ENCODE measurements at places on chromosomes 12 and 14.

- DNase-seq = peak; percentile 27
Observed at GRCh38 chr14:104735830-104736642, 12.0 kb downstream of the ADSS1 start.

DNA sequence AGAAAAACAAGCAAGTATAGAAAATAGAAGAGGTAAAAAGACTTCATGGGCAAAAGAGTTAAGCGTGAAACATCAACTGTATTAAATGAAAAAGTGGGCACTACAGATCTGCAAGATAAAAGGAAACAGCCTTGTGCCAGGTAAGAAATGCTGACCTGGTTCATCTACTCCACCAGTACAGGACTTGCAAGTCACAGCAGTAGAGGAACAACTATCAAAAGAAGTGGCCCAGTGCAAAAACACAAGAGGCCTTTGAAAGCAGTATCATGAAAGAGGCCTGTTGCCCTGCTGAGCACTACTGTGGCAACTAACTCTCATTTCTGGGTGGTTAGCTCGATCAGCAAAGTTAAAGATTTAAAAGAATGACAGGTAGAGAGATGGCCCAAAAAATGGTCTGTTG lies 10.5 kb downstream of the DHRS7 start:
- no peak for DNase-seq

DNA sequence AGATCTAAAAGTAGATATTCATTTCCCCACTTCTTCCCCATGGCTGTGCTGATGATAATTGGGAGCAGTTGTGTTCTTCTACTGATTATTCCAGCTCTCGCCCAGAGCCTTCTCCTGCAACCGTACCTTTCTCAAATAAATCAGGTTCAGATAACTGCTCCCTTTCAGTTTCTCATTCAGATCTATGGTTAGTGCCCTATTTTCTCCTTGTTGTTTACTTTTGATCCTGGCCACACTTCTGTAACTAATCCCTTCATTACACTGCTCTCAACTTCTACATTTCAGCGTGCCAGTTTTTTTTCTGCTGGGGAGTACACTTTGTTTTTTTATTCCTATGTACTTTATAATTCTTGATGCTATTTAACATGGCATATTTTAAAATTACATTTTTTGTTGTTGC lies 2.8 kb upstream of the STRAP start:
- DNase-seq = no peak

GRCh38 chr12:6084261-6084968 lies 40.1 kb downstream of the VWF start:
- DNase-seq = peak; percentile 93

GRCh38 chr12:123115409-123116121 lies 35.3 kb downstream of the PITPNM2 start:
- no peak for DNase-seq

- DNase-seq = peak; percentile 94
Observed at GRCh38 chr14:23562822-23563472, 4.6 kb downstream of the AP1G2 start.

GRCh38 chr12:71551529-71551928 lies 111.9 kb downstream of the LGR5 start:
- DNase-seq = peak; percentile 26

DNA sequence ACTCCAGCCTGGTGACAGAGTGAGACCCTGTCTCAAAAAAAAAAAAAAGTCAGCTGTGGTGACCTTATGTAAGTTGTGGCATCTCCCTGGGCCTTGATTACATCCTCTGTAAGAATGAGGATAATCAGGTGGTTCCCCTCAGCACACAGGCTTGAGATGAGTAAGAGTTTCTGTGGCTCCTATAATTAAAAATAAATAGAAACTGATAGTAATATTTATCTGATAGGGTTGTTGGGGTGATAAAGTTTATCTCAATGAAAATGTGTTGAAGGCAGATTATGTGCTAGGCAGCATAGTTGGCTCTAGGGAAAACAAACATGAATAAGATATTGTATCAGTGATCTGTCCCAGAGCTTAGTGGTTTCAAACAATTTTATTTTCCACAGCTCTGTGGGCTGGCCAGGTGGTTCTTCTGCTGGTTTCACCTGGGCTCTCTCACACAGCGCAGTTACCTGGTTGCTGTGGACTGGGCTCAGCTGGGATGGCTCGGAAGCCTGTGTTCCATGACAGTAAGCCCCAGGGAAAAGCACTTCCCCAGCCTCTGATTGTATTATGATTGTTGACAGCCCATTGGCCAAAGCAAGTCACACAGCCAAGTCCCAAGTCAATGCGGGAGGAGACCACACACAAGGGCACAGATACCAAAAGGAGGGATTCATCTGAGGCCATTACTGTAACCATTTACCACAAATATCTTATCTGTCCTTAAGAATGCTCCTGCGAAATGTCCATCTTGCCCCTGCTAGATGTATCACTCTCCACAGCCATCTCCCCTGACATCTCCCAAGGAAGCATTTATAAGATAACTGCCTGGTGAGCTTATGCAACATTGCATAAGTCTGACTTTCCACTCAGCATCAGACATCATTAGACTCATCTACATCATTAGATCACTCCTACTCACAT lies 151.7 kb downstream of the NUAK1 start:
- DNase-seq = no peak

GRCh38 chr12:111447571-111448265 lies 42.0 kb downstream of the SH2B3 start:
- DNase-seq = no peak

DNA sequence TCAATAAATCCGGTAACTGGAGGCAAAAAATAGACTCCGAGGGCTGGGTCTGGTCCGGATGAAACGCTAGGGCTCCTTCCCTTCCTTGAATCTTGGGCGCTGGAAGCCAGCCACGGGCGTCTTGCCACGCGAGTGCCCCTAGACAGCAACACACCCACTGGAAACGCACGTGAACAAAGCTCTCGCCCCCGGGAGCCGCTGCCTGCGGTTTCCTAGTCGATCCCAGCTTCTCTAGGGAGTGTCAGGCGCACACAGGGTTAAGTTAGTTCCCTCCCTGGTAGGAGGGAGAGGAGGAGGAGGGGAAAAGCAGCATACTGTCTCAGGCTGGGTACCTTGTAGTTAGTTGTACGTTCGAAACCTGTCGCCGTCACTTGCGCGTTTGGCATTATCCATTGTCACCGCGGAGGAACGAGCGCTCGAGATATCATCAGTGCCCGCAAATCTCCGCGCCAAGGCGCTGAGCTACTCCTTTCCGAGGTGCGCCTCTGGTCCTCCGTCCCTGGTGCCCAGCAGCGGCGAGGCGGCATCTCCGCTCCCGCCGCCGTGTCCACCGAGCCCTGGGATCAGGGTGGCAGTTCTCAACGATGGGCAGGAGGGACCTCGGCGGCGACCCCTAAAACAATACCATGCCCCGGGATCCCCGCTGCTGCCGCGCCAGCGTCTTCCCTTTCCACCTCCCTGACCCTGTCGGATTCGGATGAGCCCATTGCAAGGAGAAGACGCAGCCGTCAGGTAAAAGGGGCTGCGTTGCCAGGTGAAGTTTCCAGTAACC lies at the start of gene FLRT2:
FLRT2 (plus strand) TSS at position 342 of the 772 bp plus-strand sequence. CDS start 91,371 bp downstream, outside the sequence.
- peak; percentile 80 for DNase-seq

- no peak for DNase-seq
Observed at GRCh38 chr14:72341686-72342085, 409.5 kb downstream of the RGS6 start.

DNA sequence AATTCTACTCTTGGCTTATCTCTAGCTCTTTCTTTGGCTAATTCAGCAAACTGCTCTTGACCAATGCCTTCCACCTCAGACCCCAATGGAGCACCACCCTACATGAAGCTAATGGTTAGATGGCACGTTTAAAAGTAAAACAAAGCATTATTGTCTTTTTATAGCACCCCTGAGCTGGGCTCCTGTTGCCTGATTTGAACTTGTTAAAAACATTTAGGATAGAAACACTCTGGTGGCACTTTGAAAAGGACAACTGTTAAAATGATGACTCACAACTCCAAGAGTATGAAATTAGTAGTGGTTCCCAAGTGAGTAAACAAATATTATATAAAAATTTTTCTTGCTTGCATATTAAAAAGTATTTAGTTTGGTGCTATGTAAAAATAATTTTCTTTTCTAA lies 299.6 kb upstream of the DCN start:
- no peak for DNase-seq

GRCh38 chr14:50318031-50318626 lies 6.0 kb downstream of the DMAC2L start:
- peak; percentile 67 for DNase-seq

DNA sequence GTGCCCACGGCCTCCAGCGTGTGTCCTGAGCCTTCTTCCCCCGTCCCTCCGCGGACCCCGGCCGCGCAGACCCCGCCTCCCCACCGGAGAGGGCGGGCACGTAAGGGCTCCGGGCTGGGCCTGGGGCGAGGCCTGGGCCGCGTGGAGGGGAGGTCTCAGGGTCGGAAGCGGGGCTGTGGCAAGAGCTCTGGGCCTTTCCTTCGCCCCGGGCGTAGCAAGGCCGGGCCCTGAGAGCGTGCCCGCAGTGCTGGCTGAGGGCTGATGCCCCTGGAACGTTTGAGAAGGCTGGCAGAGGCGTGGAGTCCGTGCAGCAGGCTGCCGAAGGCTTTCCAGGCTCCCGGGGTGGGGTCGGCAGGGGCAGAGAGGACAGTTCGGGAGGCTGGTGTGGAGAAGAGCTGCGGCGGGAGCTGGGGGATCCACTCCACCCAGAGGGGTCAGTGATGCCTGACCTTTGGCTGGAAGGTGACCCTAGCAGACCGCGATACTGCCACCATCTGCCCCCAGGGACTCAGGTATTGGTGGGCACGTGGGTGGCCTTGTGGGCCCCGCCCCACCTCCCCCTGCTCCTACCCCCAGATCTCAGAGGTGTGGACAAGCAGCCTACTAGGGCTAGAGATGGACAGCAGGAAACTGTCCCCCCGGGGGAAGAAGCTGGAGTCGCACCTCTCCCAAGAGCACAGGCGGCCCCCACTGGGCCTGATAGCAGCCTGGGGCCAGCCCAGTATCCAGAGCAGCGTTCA lies 558 bp downstream of the TEX22 start:
- no peak for DNase-seq

- DNase-seq = no peak
Observed at GRCh38 chr14:89956661-89957009, 908 bp downstream of the TDP1 start.

GRCh38 chr12:108502922-108503321 lies 12.2 kb upstream of the FICD start:
- no peak for DNase-seq

GRCh38 chr14:32693114-32693513 lies 245.6 kb upstream of the NPAS3 start:
- no peak for DNase-seq

DNA sequence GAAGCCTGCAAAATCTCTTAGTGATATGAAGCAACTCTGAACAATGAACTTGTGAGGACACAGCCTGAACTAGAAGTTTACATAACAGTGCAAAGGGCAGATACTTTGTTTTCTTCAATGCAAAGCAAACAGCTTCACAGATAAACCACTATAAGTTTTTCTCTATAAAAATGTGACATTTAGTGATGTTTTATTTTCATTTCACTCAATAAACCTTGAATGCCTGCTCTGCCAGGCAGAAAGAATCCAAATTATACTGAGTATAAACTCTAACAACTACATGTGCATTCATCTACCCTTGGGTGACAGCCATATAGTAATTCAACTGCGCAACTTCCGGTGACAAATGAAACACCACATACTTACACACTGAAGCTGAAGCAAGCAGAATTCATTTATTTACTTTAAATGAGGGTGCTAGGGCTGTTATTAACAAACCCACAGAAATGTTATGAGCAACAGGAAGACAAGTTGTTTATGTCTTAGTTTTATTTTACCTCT lies 10.3 kb downstream of the DCP1B start:
- DNase-seq = no peak

- DNase-seq = no peak
Observed at GRCh38 chr14:90695997-90696660, 120.1 kb downstream of the TTC7B start.

- no peak for DNase-seq
Observed at GRCh38 chr12:97426492-97427116, 36.0 kb upstream of the RMST start.
